GM23248 (cell line): ENCODE measurements at places on chromosomes 12 and 14. TPM values are rescaled to one million over a fixed set of nuclear protein-coding genes. Genes with fewer than 3 reads are reported as not detected.

GRCh38 chr14:64737391-64738280 lies 33.4 kb downstream of the PLEKHG3 start:
- DNase-seq = no peak

GRCh38 chr14:77979666-77980351 lies 179.9 kb downstream of the ADCK1 start:
- no peak for DNase-seq

DNA sequence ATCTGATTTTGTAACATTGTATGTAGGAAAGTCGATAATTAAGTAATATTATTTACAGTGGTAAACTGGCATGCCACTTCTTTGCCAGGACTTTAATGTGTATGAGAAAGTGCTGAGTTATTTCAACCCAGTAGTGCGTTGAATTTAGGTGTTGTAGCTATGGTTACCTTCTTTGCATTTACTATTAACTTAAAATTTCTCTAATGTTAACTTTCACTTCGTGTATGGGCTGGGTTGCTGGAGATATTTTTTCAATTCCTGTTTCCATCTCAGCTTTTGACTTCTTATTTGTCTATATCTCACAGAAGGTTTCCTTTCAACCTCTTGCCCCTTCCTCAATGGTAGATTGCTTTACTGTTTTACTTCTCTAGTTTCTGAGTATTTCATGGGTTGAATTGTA lies 1345.6 kb downstream of the FSCB start:
- no peak for DNase-seq

DNA sequence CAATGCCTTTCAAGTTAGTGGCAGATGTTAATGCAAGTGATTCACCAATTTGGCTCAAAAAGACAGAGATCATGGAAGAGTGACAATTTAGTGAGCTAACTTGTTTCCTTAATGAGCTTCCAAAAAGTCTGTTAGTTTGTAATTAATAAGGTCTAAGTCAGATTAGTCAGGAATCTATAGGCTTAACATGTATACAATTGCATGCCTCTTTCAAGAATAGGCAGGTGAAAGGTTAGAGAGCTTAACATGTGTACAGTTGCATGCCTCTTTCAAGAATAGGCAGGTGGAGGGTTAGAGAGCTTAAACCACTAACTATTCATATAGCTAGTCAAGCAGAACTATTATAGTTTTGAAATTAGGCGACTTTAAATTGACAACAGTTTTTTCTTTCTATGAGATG lies 663.8 kb downstream of the C12orf50 start:
- DNase-seq = no peak

DNA sequence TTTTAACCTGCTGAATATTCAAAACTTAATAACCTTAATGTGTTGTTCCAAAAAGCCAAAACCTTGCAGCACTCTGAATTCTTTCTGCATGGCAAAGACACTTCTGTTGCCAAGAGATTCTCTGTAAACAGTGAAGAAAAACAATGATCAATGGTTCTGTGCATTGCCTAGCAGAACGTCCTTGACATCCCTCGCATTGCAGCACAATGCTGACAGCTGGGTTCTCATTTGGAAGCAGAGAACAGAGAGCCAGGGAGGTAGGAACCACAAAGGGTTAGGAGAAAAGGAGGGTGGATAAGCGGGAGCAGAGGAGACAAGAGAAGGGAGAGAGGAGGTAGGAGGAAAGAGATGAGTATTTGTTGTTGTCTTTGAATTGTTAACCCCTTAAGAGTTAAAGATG lies 501.1 kb downstream of the NAV3 start:
- DNase-seq = peak; percentile 8

DNA sequence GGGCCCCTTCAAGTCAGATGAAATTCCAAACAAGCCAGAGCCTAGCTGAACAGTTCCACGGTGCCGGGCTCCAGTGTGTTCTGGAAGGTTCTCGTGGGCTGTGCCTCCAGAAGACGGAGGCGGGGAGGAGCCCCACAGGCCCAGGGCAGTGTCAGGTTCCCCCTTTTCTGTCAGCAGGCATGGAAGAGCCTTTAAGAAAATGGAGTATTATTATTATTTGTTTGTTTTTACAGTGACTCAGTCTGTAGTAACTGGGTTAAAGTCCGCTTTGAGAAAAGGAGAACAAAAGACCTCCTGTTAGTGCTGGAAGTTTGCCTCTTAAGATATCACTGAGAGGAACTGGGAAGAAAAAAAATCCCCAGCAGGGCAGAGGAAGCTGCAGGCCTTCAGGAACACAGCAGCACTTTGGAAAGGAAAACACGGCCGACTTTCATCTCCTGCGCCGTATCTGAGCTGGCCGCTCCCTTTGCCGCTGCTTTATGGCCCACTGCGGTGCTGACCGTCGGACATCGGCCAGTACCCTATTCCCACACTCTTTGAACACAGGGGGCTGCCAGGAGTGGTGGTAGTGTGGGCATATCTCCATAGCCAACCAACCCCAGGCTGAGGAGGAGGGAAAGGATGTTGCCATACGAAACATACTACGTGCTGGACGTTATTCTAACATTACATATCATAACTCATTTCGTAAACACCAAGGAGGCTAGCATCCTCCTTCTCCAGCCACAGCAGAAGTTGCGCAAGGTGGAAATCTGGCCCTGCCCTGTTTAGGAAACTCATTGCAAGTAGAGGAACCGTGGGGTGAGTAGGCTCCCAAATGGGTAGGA lies 194.0 kb downstream of the ZFP36L1 start:
- DNase-seq = peak; percentile 79

DNA sequence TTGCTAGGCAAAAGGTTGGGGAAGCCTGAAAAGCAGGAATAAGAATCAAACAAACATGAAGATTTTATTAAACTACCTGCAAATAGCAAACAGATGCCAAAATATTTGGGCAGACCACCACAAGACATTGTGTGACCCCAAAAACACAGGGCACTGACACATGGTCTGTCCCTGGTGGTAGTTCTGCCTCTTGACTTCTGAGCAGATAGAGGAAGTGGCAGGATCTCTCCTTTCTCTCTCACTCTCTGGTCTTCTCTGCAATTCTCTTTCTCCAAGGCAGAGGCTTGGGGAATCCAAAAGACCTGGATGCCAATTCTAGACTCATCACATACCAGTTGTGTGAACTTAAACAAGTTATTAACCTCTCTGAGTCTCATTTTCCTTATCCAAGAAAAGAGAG lies 4.3 kb upstream of the PTGDR start:
- DNase-seq = no peak

GRCh38 chr12:96195845-96196451 lies 1.8 kb downstream of the ELK3 start:
- peak; percentile 81 for DNase-seq

The PDE6H gene
- not detected in 2 replicates for polyA plus RNA-seq

The NID2 gene
- polyA plus RNA-seq = 39.8 and 40.0 TPM in 2 replicates
